ENCODE measurements at places on chromosomes 11 and 22.

DNA sequence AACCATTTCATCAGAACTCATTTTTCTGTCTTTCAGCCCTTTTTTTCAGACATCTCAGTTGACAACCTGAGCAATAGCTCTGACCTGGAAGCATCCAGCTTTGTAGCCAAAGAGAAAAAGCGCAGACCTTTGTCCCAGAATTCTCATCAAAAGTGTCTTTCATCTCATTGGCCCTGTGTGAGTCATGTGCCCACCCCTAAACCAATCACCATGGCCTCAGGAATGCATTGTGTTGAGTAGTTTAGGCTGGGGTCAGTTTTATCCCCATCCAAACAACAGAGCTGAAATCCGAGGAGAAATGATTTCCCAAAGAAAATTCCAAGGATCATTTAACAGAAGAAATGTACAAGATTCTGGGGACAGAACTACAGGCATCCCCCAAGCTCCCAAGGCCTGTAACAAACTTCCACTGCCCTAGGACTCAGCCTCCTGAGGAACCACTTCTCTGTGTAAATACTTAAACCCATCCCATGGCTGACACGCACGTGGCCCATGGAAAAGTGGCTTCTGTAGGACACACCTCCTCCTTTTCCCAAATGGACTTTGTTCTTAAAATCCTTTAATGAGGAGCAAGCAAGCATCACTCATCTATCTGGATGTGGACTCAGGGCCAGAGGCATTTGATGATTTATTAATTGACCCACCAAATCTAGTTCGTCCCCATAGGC lies 429.0 kb downstream of the SOX6 start:
- DNase-seq: no peak

DNA sequence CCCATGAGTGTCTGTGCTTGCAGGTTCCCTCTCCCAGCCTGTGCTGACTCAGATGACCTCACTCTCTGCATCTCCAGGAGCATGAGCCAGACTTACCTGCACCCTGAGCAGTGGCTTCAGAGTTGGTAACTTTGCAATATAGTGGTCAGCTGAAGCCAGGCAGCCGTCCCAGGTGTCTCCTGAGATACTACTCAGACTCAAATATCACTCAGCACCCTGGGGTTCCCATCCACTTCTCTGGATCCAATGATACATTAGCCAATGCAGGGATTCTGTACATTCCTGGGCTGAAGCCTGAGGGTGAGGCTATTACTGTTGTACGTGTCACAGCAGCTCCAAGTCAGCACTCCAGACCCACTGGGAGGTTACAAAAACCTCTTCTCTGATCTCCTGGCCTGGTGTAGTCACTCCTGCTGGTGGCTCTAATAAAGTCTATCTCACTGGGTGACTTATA lies 87.8 kb upstream of the TOP3B start:
- DNase-seq: no peak

DNA sequence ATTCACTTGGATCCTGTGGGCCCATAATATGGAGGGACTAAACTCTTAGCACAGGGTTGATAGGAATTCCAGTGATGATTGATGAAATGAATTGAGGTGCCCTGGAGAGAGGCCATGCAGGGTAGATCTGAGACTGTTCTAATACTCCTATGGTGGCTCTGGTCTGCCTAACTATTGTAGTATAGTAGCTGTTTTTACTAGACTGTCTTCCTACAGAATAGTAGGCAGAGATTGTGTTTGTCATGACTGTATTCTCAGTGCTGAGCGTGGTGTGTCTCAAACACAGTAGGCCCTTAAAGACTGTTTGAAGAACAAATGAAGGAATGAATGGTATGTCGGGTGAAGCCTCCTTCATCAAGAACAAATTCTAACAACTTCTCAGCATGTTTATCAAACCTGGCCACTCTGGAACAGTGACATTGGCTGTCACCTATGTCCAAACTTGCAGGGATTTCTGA lies 107.0 kb upstream of the SESN3 start:
- DNase-seq: no peak

DNA sequence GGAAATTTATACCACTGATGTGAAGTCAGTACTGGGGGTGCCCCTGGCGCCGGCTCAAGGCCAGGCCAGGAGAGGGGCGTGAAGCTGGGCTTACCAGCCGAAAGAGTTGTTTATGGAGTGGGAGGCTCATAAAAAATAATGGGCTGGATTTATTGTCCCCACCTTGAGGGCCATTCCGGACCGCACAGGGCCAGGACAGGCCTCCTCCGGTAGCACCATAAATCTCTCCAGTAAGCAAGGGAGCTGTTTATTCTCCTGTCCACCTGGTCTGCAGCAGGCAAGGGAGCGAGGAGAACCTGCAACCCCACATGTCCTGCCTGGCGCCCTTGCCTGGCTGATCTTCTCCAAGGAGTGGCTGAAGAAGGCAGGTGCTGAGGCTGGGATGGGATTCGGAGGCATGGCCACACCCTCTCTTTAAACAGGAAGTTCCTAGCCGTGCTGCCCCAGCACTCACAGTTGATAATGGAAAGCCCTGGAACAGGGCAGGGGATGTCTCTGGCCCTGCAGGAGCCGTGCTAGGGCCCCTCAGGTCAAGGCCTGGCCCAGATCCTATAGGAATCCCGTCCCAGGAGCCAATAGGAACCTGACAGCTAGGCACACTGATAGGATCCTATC lies 65.1 kb downstream of the SCUBE1 start:
- no peak for DNase-seq

GRCh38 chr11:28110821-28111200 lies 2.6 kb downstream of the METTL15 start:
- DNase-seq: no peak

DNA sequence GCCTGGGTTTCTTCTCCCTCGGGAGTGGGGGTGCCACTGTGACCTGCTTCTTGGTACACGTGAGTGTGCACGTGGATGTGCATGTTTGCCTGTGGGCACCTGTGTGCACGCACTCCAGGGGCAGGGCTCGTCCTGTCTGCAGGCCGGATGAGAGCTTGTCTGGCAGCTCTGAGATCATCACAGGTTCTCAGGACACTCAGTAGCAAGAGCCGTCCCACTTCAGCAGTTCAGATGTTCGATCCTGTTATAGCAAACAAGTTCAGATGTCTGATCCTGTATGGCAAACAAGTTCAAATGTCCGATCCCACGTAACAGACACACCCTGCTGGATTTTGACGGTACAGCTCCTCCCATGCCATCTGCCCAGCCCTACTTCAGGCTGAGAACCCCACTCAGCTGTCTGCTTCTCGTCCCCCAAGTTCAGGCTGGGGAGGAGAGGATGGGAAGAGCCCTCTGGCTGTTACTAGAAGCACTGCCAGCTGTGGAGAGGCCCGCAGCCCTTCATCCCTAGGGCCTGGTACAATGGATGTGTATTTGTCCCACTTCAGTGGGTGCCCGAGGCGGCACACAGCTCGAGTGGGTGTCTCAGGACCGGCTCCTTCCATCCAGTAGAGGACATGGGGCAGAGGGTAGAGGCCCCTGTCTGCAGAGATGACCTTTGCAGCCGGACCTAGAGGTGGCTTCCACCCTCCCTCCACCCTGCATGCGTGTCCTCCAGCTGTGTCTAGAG lies 1126.9 kb downstream of the BRD1 start:
- no peak for DNase-seq

- no peak for DNase-seq
These were observed 112.0 kb upstream of the TBCEL start for GRCh38 chr11:120911943-120912342.

DNA sequence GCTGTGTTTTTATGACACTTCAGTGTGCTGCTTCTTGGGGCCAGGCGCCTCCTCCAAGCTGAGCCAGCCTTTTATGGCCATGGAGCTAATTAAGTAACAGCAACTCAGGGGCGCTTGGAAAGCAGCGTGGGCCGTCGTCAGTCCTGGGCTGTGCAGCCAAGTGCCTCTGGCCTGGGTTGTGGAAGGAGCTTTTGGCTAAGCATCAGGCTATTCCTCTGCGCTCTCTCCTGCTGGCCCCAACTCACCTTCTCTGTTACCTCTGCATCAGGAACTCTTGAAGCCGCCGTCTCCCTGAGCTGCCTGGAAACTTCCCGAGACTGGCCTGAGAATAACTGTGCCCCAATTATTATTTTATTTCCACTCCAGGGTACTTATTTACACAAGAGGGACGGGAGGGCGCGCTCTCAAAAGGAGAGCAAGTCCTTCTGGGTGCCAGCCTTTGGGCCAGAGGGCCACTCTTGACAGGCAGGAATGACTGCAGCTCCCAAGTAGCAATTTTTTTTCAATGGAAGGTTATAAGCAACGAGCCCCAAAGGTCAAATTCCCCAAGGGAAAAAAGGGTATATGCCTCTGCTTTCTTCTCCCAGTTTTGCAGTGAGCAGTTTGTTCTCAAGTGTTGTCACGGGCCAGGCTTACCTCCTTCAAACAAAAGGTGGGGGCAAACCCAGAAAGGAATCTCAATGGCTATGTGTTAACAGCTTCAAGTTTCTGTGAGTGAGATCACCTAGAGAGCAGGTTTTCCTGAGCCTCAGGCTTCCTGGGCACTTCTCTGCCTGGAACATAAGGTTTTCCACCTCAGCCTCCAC lies 38.5 kb upstream of the NAV2 start:
- DNase-seq: no peak

Measured in mesothelial cell of epicardium (in vitro differentiated cells).